ENCODE measurements at places on chromosomes 1 and 21.

DNA sequence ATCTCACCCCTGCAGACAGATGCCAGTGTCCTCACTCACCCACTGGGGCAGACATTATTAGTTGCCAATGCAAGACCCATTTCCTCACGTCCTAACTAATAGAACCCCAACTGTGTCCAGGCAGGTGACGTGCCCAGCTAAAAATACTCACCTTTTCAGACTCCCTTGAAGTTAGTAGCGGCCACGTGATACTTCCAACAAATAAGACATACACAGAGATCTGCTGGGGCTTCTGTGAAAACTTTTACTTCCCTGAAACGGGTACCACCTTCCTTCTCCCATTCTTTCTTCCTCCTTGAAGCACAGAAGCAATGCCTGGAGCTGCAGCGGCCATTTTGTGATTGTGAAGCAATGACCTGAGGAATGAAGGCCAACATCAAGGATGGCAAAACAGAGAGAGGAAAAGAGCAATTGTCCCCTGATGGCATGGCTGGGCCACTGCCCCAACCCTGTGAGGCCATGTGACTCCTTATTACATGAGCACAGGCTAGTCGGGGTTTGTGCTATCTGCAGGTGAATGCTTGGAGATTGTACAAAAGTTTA lies 74.4 kb upstream of the TMPRSS2 start:
- no peak for DNase-seq

GRCh38 chr1:115980998-115981993 lies 5.0 kb downstream of the SLC22A15 start:
- peak; percentile 73 for DNase-seq

- DNase-seq = no peak
Observed at GRCh38 chr21:43367296-43367695, 59.6 kb downstream of the SIK1 start.

DNA sequence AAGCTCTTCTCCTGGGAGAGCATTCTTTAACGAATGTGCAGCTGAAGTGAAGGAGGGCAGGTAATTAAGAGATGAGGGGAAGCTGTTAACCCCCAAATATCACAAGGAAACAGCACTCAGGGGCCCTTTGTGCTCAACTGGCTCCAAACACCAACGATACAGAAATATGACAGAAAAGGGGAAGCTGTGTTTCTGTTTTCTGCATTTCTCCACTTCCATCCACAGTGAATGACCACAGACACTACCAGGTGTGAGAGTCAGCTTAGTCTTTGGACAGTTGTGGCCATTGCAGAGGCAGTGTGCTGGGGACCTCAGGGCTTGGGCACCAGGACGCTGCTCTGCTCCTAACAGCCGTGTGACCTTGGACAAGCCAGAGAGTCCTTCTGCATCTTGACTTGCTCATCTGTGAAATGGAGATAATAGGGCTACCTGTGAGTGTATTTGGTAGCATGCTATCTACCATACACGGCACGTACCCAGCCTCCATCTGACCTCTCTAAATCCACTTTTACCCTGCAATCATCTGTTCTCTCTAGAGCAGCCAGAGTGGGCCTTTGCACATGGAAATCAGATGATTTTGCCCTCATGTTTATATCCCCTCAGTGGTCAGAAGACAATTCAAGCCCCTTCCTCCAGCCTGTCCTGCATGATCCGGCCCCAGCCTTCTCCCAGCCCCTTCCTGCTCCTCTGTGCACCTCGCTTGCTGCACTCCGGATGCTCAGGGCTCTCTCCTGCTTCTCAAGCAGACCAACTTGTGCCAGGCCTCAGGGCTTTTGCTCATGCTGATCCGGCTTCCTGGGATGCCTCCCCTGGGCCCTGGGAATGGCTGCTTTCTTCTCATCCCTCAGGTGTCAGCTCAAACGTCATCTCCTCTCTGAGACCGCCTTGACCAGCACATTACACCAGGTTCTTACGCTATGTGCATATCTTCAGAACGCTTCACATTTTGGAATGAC lies 4.7 kb upstream of the TINAGL1 start:
- DNase-seq = no peak

DNA sequence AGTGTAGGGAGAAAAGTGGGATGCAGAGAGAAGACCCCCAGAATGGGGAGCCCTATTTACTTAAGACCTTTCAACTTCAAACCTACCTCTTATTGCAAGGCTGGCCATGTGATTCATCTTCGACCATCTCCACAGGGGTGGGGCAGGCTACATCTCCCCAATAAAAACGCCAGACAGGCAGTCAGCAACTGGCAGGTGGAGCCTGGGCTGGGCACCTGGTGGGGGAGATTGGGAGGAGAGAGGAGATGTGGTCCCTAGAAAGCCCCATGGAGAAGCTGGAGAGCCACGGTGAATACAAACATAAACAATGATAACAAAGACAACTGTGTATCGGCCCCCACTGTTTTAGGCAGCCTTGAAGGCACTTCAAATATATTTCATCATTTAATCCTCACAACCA lies 336.7 kb upstream of the PROX1 start:
- DNase-seq = no peak
